ENCODE measurements at places on chromosomes 2 and 18. TPM values are rescaled to one million over a fixed set of nuclear protein-coding genes. Genes with fewer than 3 reads are reported as not detected.

Gene EGR4
- total RNA-seq, result 0.16 TPM

Gene TUBB8B
- not detected for total RNA-seq

Gene AKAIN1
- not detected for total RNA-seq

Gene TMX3
- 17.7 TPM for total RNA-seq

Gene ZNF512
- total RNA-seq, result 21.3 TPM

Gene LIMS3
- 4.4 TPM for total RNA-seq

Gene STPG4
- total RNA-seq, result not detected

Gene NOP58
- 17.4 TPM for total RNA-seq

Gene TMEM178A
- 2.9 TPM for total RNA-seq

Gene ARHGAP25
- 4.2 TPM for total RNA-seq
